ENCODE measurements at places on chromosomes 6 and 20.

GRCh38 chr6:2734488-2735166, 16.1 kb downstream of the MYLK4 start:
- DNase-seq: no peak

DNA sequence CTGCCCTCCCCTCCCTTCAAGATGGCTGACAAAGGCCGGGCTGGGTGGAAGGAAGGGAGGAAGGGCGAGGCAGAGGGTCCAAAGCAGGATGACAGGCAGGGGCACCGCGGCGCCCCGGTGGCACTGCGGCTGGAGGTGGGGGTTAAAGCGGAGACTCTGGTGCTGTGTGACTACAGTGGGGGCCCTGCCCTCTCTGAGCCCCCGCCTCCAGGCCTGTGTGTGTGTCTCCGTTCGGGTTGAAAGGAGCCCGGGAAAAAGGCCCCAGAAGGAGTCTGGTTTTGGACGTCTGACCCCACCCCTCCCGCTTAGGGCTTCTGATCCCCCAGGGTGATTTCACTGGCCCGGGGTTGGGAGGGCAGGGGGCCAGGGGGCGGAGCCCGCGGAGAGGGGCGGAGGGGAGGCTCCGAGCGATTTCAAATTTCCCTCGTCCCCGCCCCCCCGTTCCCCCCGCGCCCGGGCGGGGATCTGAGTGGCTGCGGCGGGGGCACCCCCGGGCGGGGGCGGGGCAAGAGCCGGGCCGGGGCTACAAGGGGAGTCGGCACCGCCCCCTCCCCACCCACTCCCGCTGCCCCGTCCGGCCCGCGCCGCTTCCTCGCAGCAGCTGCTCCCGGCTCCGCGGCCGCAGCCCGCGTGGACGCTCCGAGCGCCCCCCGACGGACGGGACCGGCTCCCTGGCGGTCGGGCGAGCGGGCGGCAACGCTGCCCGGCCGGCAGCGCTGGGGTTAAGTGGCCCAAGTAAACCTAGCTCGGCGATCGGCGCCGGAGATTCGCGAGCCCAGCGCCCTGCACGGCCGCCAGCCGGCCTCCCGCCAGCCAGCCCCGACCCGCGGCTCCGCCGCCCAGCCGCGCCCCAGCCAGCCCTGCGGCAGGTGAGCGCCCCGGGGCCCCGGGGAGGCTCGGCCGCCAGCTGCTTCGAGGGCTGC, at the start of gene DNMT3B:
Gene DNMT3B (plus strand): TSS at position 555 of the 923 bp plus-strand sequence. CDS start 17,939 bp downstream, outside the sequence.
- DNase-seq: peak; percentile 83

- no peak for DNase-seq
These were observed 39.2 kb downstream of the PSMG4 start for GRCh38 chr6:3297909-3298308.

- no peak for DNase-seq
These were observed 2.7 kb downstream of the SRF start for GRCh38 chr6:43173591-43174262.

- DNase-seq: no peak
These were observed 204.3 kb upstream of the CST7 start for GRCh38 chr20:24744747-24745146.

GRCh38 chr6:167552258-167552630, 227.4 kb downstream of the TTLL2 start:
- no peak for DNase-seq

- no peak for DNase-seq
These were observed 493 bp downstream of the CRYBG1 start for GRCh38 chr6:106360989-106361430.

DNA sequence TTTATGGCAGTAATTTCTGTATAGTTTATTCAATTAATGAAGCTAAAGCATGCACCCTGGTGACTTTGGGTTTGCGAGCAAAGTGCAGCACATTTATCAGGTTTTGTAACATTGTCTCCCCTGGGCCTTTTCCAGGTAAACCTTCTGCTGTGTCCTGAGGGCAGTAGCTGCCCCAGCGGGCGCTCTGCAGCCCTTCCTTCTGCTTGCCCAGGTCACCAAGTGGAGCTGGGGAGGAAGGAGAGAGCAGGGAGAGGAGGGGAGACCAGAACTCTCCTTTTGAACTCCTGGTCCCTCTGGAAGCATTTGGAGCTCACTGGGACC, 145.6 kb downstream of the DLL1 start:
- no peak for DNase-seq

GRCh38 chr20:52461582-52461981, 270.0 kb upstream of the ZFP64 start:
- no peak for DNase-seq

DNA sequence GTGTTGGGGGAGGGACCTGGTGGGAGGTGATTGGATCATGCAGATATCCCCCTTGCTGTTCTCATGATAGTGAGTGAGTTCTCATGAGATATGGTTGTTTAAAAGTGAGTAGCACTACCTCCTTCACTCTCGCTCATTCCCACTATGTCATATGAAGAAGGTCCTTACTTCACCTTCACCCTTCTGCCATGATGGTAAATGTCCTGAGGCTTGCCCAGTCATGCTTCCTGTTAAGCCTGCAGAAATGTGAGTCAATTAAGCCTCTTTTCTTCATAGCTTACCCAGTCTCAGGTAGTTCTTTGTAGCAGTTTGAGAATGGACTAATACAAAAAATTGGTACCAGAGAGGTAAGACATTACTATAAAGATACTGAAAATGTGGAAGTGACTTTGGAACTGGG, 425.9 kb downstream of the HTR1B start:
- DNase-seq: no peak

- no peak for DNase-seq
These were observed 342.2 kb upstream of the NT5E start for GRCh38 chr6:85107701-85108100.
